ENCODE measurements at places on chromosomes 4 and X.

- no peak for DNase-seq
Measured at GRCh38 chrX:68463880-68464279, 30.6 kb upstream of the OPHN1 start.

GRCh38 chrX:101409043-101409442, 1.0 kb downstream of the HNRNPH2 start:
- no peak for DNase-seq

GRCh38 chrX:17769701-17770269, 32.5 kb downstream of the SCML1 start:
- no peak for DNase-seq

GRCh38 chrX:13940671-13941070, 89.0 kb downstream of the GEMIN8 start:
- DNase-seq = no peak

DNA sequence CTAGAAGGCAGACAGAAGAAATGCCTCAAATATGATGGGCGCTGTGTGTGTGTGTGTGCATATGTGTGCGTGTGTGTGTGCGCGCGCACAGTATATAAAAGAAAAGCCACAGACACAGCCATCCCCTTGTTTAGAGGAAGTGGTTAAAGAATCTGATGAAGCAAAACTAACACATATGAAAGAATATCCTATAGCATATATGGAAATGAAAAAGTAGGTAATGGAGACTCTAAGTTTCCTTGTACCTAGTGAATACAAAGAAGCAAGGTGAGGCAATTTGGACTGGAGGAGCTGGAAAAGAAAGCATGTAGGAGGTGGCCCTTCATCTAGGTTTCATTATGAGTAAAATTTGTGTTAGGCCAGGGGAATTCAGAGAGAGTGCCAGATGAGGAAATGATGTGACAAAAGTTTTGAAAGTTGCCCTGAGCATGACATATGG, 58.6 kb upstream of the MCF2 start:
- peak; percentile 28 for DNase-seq

- DNase-seq = no peak
Measured at GRCh38 chr4:102511830-102512605, 10.9 kb downstream of the NFKB1 start.

DNA sequence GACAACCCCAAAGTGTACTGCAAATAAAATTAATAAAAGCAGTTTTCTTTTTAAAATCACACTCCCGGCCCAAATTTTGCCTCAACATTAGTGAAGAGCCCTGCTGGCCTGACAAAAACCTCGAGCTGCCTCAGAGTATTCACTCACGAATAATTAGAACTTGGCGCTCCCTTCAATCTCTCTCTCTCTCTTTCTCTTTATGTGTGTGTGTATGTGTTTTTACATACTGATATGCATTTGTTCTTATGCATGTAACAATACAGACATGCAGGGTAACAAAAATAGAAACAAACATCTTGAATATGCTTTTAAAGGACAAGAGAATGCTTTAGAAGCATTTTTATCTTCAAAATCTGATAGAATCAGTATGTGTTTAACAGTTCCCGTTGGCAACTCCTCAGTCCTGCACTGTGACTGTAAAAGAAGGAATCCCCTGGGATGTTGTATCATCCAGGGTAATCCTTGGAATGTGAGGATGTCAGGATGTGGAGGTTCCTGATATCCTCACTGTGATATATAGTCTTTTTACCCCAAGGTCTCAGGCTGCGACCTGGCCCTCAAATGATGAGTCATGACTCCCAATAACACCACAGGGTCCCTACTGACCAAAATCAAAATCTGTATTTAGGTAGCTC, 53.0 kb downstream of the PTCHD1 start:
- DNase-seq = no peak

- no peak for DNase-seq
Measured at GRCh38 chr4:7811536-7812191, 128.0 kb downstream of the AFAP1 start.
